ENCODE measurements at places on chromosomes 4 and X.

DNA sequence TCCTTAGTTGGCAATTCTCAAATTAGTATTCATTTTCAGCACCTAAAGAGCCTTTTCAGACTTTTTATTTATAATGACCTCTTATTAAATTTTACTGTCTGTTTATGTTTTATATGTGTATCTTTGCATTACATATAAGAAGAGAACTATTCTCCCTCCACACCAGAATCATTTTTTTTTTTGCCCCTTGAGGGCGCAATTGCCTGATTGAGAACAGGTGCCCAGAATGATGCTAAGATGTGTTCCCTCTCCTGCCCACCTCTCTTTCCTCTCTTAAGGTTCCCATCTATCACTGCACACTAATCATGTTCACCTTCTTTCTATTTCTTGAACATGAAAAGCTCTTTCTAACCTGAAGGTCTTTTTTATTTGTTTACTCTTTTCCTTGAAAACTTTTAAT, 44.2 kb upstream of the ADAM29 start:
- no peak for ATAC-seq

GRCh38 chrX:103423955-103424638, 47.8 kb downstream of the BEX3 start:
- no peak for ATAC-seq

- no peak for ATAC-seq
These were observed 13.9 kb downstream of the TMEM165 start for GRCh38 chr4:55409468-55410171.

DNA sequence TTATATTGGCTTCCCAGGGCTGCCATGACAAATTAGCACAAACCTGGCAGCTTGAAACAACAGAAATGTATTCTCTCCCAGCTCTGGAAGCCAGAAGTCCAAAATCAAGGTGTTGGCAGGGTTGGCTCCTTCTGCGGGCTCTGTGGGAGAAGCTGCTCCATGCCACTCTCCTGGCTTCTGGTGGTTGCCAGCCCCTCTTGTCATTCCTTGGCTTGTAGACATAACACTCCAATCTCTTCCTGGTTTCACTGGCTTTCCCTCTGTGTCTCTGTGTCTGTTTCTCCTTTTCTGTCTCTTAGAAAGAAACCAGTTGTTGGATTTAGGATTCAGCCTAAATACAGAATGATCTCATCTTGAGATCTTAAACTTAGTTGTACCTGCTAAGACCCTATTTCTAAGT, 85.5 kb downstream of the USP46 start:
- ATAC-seq = no peak

DNA sequence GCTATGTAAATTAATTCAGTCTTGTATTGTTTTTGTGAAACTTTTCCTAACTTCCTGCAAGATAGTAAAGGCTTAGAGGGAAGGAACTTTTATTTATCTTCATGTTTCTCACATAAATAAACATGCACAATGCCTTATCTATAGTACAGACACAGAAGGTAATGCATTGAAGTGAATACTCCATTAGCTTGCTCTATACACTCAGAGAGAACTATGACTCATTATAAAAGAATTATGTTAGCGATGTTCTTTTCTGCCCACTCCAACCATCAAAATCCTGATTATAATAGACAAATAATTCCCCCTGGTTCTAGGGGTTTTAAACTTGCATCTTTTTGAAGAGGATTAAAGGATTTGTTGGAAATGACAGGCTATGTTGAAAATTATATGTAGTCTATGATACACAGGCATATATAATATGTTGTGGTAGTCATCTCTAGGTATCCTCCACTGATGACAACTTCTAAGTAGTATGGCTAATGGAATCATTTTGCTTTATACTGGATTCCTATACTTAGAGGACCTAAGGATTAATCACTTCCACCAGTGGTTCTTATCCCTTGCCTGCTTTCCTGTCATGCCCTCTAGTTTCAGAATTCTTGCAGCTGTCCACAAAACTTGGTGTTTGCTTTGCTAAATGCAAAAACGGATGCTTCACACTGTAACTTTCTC, 115.7 kb downstream of the NDST4 start:
- no peak for ATAC-seq

Data from esophagus mucosa (tissue), 1 donor.